ENCODE measurements at places on chromosomes 4 and X. TPM values are rescaled to one million over a fixed set of nuclear protein-coding genes. Genes with fewer than 3 reads are reported as not detected.

AKAP14 gene
- polyA plus RNA-seq, result not detected

HTN1 gene
- not detected for polyA plus RNA-seq

IDH3G gene
- 66.9 TPM for polyA plus RNA-seq

AKAP4 gene
- not detected for polyA plus RNA-seq

RBPJ gene
- polyA plus RNA-seq, result 22.2 TPM

PPM1K gene
- 48.3 TPM for polyA plus RNA-seq

POLN gene
- 1.5 TPM for polyA plus RNA-seq

TENM3 gene
- 0.88 TPM for polyA plus RNA-seq

CPZ gene
- polyA plus RNA-seq, result 1.5 TPM

RAB39B gene
- 0.63 TPM for polyA plus RNA-seq

PRDM5 gene
- polyA plus RNA-seq, result 2.4 TPM

ZFYVE28 gene
- 3.5 TPM for polyA plus RNA-seq

IL21 gene
- polyA plus RNA-seq, result not detected

ALPK1 gene
- 2.6 TPM for polyA plus RNA-seq

APLN gene
- 7.0 TPM for polyA plus RNA-seq
